ENCODE measurements at places on chromosomes 1 and 21. TPM values are rescaled to one million over a fixed set of nuclear protein-coding genes. Genes with fewer than 3 reads are reported as not detected.

The PGLYRP3 gene
- not detected for total RNA-seq

The F13B gene
- total RNA-seq: not detected

The RIMS3 gene
- 28.9 TPM for total RNA-seq

The TAL1 gene
- total RNA-seq: 2.7 TPM

The KIF2C gene
- total RNA-seq: 9.4 TPM

The CFHR5 gene
- not detected for total RNA-seq

The TFF2 gene
- not detected for total RNA-seq

The BACE2 gene
- total RNA-seq: 6.0 TPM

The ST6GALNAC5 gene
- 33.7 TPM for total RNA-seq

The LEFTY2 gene
- 0.09 TPM for total RNA-seq

The ABCG1 gene
- 14.2 TPM for total RNA-seq

The PLPPR5 gene
- 10.0 TPM for total RNA-seq

The CLCNKB gene
- total RNA-seq: 0.45 TPM

The HIVEP3 gene
- 18.2 TPM for total RNA-seq

The TRIM67 gene
- 29.4 TPM for total RNA-seq

The GUCA2A gene
- total RNA-seq: not detected

The CRP gene
- not detected for total RNA-seq

The C4BPA gene
- total RNA-seq: not detected

The SYT11 gene
- 143 TPM for total RNA-seq

The GPATCH2 gene
- 34.7 TPM for total RNA-seq

The BTBD19 gene
- 2.4 TPM for total RNA-seq

The KCNC4 gene
- 7.1 TPM for total RNA-seq

The EXO1 gene
- 9.0 TPM for total RNA-seq

The LRIF1 gene
- total RNA-seq: 12.8 TPM

The DPT gene
- total RNA-seq: 0.27 TPM

The OR11L1 gene
- not detected for total RNA-seq

The GPR37L1 gene
- 1.1 TPM for total RNA-seq

The ANGEL2 gene
- total RNA-seq: 71.0 TPM

The CD247 gene
- total RNA-seq: 0.82 TPM

The F11R gene
- 8.9 TPM for total RNA-seq

The FCGR2B gene
- 0.18 TPM for total RNA-seq

The LRRC8D gene
- 24.8 TPM for total RNA-seq

The KIF26B gene
- total RNA-seq: 22.0 TPM

The CYP4X1 gene
- 17.5 TPM for total RNA-seq

The RHOU gene
- 34.0 TPM for total RNA-seq

The CIART gene
- total RNA-seq: 4.4 TPM

The IFNLR1 gene
- 0.54 TPM for total RNA-seq

The ZNF670 gene
- total RNA-seq: 15.1 TPM

The ALDH4A1 gene
- 6.6 TPM for total RNA-seq

The CACNA1E gene
- total RNA-seq: 51.2 TPM

The C1orf115 gene
- 11.1 TPM for total RNA-seq

Measured in cerebellum (tissue), 4 donors.